Glutamatergic neuron (in vitro differentiated cells): ENCODE measurements at places on chromosomes 16 and 17.

DNA sequence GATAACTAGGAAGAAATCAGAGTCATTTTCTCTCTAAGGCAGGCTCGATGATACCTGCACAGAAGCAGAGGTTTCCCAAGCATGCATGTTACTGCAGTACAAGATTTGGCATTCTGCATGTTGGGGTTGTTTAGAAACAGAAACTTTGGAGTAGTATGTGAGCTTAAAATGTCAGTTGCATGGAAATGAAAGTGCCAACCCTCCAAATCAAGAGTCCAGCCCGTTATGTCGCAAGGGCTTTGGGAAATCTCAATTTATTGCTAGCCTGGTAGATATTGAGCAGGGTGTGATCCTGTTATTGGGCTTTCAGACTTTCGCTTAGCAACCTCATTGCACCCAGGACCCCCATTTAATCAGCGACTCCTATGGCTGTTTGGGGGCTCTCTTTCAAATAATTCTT lies 490.8 kb downstream of the MAF start:
- no peaks in the 10 kb centered on the region for H3K4me1 ChIP-seq
- no peak for DNase-seq
- no peaks in the 10 kb centered on the region for H3K27me3 ChIP-seq
- H3K4me3 ChIP-seq: no peak overlapping the region
- H3K36me3 ChIP-seq: no peaks in the 10 kb centered on the region
- no peak overlapping the region for H3K27ac ChIP-seq

- H3K4me3 ChIP-seq: no peak overlapping the region
- no peak for DNase-seq
- peaks cover 13% of the 10 kb centered on the region for H3K4me1 ChIP-seq
- H3K36me3 ChIP-seq: no peaks in the 10 kb centered on the region
- peaks cover 2% of the 10 kb centered on the region for H3K27me3 ChIP-seq
These were observed 5.6 kb upstream of the SUPT4H1 start for GRCh38 chr17:58357312-58358297.

DNA sequence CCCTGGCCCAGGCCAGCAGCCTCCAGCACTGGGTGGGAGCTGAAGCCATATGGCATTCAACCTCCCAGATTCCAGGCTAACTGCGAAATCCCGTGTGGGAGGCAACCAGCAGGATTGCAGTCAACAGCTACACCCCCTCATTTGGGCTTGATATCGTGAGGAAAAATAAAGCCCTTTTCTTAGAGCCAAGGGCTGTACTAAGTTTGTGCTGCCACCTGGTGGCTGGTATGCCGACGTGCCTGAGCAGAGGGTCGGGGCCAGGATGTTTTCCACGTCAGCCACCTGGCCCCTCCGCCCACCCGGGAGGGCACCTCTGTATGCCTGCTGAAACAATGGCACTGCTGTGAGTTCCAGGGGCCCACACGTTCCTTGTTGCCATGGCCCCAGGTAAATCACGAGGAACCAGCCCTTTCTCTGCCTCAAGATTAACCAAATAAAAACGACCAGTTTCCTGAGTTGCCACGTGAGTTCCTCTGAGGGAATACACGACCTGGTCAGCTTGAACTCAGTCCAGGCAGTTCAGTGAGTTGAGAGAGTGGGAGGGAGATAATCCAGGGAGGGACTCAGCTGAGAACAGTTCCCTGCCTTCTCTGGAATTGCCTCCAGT lies 9.0 kb downstream of the TMEM98 start:
- H3K27me3 ChIP-seq: peaks cover 2% of the 10 kb centered on the region
- DNase-seq: peak; percentile 81
- no peaks in the 10 kb centered on the region for H3K36me3 ChIP-seq
- H3K27ac ChIP-seq: no peak overlapping the region

DNA sequence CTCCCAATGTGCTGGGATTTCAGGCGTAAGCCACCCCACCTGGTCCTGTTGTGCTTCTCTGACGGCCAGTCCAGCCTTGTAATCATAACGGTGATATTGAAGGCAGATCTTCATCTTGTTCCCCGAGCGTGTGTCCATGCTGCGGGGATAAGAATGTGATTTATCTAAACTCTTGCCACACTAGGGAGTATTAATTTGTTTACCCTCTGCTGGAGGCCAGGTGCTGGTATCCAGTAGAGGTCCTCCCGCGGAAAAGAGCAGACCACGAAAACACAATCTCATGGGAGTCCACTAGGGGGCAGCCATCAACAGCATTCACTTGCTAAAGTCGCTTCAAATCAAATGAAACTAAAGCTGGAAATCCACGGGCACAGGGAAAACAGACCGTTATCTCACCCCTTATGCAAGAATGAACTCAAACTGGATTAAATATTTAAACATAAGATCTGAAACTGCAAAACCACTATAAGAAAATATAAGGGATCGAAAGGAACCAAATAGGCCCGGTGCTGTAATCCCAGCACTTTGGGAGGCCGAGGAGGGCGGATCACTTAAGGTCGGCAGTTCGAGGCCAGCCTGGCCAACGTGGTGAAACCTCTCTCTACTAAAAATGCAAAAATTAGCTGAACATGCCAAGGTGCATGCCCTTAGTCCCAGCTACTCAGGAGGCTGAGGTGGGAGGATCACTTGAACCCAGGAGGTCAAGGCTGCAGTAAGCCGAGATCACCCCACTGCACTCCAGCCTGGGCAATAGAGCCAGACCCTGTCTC lies 22.3 kb upstream of the RBBP6 start:
- H3K4me1 ChIP-seq: peaks cover 4% of the 10 kb centered on the region
- H3K27ac ChIP-seq: no peak overlapping the region
- no peak overlapping the region for H3K4me3 ChIP-seq

DNA sequence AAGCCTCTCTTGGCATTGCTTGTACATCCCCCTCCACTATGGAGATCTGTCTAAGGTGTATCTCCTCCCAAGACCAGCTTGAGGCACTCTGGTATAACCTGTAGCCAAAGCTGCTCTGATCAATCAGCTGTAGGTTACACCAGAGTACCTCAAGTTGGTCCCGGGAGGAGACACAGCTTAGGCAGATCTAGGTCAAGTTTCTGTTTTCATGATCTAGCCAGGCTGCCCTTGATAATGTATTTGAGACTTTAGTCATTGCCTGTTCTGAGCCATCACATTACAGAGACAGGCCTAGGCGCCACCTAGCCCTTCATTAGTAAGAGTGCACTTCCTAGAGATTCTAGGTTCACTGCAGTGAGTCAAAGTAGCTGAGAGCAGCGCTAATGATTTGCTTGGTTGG lies 31.4 kb downstream of the ASGR1 start:
- H3K4me1 ChIP-seq: no peaks in the 10 kb centered on the region
- no peak overlapping the region for H3K27ac ChIP-seq
- DNase-seq: no peak
- no peaks in the 10 kb centered on the region for H3K36me3 ChIP-seq
- no peaks in the 10 kb centered on the region for H3K27me3 ChIP-seq
